ENCODE measurements at places on chromosomes 5 and 9.

DNA sequence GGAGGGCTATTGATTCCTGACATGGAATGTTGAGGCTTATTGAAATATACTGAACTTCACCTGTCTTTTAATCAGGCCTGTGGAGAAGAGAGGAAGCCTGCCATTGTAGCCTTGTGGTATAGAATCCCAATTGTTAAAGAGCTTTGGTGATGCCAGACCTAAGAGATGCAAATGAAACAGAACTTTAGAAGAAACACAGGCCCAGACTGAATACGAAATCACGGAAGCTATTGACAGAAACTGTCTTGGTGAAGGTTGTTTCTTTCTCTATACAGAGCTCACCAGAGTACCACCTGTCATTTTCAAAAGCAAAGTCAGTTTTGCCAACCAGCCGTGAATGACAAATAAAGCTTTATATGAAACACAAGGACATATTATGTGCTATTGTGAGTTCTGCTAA is 660.3 kb downstream of the ISL1 start:
- DNase-seq, result no peak

GRCh38 chr9:123851851-123852250 is 78.1 kb downstream of the DENND1A start:
- DNase-seq, result no peak

DNA sequence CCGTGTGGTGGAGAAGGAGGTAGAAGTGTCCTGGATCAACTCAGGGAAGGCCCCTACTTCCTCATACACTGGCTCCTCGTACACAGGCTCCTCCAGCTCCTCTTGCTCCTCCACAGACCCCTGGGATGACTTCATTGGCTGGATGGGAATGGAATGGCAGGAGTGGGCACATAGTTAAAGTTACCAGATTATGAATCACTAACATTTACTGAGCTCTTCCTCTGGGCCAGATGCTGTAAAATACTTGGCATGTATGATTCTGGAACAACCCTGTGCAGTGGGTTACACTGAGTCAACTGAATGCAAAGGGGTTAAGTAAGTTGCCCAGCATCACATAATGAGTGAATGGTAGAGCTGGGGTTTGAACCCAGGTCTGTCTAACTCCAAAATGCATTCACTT is 3.1 kb upstream of the FCHSD1 start:
- DNase-seq, result no peak

DNA sequence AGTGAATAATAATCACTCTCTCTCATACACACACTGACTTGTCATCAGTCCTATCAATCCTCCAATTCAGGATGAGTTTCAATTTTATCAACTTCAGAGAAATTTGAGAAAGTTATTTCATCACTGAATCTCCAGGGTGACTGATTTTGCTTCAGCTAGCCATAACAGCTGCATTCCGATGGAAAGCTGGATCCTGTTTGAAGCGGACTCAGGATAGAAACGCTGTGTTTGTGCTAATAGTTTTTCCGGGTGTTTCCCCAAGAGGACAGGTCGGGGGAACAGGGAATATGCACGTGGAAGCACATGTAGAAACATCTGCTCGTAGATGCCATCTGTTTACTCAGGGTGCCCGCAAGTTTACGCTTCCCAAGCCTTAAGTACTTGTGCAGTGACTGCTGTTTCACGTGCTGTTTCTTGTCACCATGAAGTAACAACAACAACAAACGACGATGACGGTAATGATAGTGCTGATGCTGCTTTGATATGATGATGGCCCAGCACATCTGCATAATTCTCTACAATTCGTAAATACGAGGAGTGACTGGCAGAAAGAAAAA is 263.7 kb upstream of the DAPK1 start:
- no peak for DNase-seq

DNA sequence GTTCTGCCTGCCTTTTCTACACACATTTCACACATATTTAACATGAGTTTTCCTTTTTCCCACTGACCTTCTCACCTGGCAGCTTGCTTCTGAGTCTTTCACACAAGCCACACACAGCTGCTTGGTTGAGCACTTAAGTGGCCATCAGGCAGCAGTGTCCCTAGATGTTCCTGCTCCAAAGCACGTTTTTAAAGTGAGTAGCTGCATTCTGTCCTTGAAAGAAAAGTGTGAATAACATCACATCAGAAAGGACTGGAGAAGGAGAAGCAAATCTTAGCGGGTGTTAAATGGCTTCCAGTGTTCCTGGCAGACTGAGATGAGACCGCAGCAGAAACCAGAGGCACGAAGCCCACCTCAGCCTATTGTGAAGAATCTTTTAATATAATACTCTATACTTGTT is 209.2 kb upstream of the IRX4 start:
- DNase-seq, result no peak

DNA sequence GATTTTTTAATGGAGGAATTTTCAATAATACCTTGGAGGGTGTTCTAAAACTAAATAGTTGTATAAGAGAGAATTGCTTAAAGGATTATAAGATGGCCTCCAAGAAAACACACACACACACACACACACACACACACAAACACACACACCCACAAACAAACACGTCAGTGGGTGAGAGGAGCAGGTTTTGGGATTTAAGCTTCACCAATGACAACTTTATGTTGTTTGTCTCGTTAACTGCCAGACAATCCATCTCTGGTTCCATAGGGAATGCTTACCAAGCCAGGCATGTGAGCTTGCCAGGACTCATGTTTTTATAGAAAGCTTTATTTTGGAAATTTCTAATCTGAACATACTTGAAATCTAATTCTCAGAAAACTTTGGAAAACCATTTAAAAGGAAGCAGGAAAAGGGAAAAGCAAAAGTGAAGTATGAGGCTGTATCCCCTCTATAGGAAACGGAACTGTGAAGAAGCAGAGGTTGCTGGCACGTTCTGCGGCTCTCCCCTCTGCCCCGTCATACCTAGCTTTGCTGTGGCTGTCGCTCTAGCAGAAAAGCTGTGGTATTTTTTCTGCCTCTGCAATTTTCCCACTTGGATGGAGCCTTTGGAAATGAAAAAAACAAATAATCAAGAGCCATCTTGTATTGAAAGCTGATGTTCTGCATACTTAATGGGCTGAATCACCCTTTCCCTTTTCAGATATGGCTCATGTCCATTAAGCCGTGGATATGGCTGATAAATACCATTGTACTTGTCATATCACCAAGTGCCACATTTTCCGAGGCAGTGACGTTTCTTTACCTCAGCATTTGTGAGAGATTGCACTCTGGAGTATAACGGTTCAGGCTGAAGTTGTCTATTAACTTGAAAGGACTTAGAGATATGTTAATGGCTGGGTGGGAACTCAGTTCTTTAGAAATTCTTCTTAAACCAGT is 112.7 kb downstream of the NTRK2 start:
- DNase-seq, result no peak

GRCh38 chr5:97163360-97163764 is 19.7 kb downstream of the RIOK2 start:
- no peak for DNase-seq

- DNase-seq, result no peak
Observed at GRCh38 chr9:1261879-1262766, 212.0 kb downstream of the DMRT2 start.

GRCh38 chr5:51811883-51812471 is 428.7 kb downstream of the ISL1 start:
- DNase-seq, result no peak
